AG08395 (cell line): ENCODE measurements at places on chromosomes 3 and 15.

GRCh38 chr3:153618176-153618575 is 456.1 kb downstream of the RAP2B start:
- DNase-seq: no peak

- DNase-seq: no peak
Observed at GRCh38 chr15:59244337-59244736, 37.7 kb downstream of the LDHAL6B start.

GRCh38 chr3:56118968-56119367 is 349.3 kb downstream of the ERC2 start:
- no peak for DNase-seq

GRCh38 chr3:123032057-123032456 is 4.5 kb upstream of the SEMA5B start:
- no peak for DNase-seq

DNA sequence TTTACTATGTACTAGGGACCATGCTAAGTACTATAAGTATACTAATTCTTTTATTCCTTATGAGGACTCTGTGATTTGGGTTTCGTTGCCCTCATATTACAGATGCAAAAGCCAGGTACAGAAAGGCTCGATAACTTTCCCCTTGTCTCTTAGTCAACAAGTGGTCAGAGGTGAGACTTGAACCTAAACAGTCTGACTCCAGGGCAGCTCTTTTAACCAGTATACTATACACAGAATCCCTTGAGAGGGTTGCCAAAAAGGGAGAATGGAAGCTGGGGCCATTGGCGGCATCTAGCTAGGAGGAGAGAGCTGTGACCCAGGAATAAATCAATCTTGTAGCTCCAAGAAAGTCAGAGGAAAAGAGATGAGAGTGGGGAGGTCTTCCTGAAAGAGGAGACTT is 92.4 kb downstream of the TOP2B start:
- DNase-seq: no peak

DNA sequence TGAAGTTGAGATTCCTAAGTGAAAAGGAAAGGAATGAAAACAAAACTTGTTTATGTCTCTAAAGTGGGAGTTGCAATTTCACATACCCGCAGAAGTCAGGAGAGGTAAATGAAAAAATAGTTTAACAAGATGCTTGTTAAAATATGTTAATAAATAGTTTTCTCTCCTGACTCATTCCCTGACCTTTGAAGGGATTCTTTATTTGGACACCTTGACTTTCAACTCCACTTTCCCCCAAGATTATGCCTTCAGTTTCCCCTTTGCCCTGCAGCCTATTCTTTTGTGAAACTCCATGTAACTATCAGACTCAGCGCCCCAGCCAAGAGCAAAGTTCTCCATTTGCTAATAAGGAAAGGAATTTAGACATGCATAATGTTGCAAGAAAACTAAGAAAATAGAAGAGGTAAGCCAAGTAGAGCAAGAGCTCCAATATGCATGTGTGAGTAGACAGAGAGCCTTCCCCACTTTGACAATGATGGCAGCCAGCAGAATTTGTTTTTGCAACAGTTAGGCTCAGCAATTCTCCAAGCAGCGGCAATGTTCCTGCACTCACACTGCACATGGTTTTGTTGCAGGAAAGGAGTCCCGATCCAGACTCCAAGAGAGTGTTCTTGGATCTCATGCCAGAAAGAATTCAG is 61.2 kb downstream of the CD200 start:
- no peak for DNase-seq
